ENCODE measurements at places on chromosomes 4 and X.

- DNase-seq: no peak
These were observed 308.1 kb downstream of the PTTG2 start for GRCh38 chr4:38268108-38268820.

DNA sequence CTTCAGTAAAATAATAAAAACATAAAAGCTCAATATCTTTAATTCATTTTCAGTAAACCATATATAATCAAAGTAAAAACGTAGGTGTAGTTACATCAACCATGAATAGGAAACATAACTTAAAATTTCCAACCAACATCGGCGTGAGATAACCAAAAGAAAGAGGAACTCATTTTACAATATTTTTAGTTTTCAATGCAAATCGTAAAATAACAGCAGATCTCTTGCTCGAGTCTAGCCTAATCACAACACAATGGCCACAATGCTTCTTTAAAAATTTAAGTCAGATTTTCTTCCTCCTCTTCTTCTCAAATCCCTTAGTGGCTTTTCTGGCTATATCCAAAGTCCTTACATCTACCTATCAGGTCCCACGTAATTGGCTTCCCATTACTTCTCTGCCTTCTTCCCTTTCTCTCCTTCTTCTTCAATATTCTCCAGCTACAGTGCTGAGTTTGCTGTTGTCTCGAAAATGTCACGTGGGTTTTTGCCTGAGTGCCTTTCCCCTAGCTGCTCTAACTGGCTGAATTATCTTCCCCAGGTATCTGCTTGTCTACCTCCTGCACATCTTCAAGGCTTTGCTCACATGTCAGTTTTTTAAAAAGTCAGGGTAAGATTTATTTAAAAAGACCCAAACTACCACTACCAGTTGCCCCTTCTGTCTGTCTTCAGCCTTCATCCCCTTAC lies 90.9 kb upstream of the BANK1 start:
- no peak for DNase-seq

GRCh38 chr4:26634237-26634636 lies 50.4 kb downstream of the TBC1D19 start:
- no peak for DNase-seq

DNA sequence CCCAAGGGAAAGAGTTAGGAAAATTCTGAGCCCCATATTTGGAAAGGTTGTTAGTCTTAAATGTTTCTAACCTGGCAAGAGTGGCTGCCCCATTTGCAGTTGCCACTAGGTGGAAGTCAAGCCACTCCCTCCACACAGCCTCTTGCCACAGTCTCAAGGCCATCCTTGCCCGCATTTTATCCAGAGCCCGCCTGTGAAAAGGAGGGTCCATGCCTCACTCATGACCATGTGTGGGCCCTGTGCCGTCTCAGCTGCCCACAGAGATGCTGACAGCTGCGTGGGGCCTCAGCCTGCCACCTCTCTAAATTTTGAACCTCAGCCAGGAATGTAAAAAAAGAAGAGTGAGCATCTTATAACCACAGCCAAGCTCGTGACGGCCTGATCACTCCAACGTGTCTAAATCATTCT lies 201.5 kb upstream of the FAM241A start:
- peak; percentile 35 for DNase-seq

DNA sequence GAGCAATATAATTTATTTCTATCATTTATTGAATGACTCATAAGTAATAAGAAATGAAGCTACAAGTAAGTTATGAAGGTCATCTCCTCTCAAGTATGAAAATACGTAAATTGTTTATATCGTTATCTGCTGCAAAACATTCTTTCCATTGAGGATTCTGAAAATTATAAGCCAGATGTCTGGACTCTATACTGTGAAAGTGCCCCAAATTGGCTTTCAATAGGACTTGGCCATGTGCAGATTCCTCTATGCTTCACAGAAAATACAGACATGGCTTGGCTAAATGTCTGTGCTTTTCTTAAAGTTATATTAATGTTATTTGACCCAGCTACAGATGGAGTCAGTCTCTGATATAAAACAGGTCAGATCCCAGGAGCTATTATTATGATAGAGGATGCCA lies 2109.9 kb upstream of the AGA start:
- no peak for DNase-seq

GRCh38 chr4:87961993-87962392 lies 13.5 kb upstream of the SPP1 start:
- no peak for DNase-seq

DNA sequence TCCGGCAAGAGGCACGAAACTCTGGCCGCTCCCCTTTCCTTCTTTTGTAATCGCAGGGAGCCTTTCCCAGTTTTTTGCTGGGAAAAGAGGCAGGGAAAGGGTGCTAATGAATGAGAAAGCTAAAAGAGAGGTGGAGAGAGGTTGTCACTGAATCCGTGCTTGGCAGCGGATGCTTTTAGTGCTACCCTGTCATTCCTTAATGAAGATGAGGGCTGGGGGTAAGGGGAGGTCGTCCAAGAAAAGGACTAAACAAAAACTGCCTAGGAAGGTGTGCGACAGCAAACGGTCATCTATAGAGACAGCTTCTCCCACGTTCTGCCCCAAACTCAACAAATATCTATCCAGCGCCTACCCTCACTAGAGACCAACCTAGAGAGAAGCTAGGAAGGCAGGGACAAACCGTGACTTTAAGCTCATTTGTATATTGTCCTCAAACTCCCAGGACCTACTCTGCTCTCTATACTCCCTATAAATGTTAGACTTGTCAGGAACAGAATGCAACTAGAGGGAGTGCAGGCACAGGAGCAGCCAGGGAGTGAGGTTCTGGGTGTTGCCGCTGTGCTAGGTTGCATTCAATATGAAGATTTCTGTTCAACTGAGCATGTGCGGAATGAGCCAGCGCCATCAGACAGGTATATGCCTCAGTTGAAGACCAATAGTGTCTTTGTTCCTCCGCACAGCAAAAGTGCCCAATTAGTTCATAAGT lies 777 bp upstream of the CASK start:
- peak; percentile 7 for DNase-seq

DNA sequence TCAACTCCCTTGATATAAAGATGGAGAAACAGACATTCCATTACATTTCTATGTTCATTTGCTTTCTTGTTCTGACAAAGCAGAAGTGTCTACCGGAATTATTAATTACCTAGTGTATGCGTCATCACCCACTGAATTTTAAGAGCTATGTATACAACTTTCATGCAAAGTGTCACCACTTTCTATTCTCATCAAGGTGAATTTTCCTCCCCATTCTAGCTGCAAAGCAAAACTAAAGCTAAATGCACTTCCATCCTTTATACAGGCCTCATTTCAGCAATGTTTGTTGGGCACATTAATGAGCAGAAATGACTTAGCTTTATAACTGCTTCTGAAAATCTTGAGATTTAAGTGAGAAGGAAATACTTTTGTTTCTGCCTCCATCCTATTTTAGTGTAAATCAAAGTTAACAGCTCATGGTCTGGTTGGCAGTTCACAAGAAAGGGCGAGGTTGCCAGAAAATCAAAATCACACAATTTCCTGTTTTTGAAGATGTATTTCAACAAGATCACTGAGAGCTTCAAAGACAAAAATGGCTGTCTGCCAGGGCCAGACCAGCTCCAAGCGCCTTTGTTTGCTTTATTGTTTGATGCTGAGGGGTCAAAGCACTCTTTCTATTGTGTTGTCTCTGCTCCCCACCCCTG lies 7.2 kb upstream of the FAM9C start:
- peak; percentile 29 for DNase-seq

DNA sequence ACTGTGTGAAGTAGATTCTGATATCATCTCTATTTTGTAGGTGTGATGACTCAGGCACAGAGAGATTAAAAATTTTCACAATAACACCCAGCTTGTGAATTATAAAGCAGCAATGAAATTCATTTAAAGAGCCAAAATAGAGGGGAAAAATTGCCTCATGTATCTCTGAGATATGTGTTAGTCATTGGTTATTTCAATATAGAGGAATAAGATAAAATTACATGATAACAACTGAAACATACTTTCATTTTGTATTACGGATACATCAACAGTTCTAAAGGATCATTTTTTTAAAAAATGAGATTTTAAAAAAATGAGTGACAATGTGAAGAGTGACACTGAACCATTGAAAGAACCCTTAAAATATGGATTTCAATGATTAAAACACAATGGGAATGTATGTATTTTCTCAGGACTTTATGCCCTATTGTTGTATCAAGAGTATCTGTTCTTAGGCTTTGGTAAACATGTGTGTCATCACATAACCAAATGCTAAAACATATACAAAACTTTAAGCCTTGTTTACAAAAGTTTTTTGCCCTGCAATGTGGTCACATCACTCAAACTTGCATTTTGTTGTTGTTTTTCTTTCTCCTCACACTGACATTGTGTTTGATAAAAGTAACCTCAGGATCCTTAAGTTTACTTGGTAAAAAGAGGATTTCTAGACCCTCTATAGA lies 221.3 kb downstream of the ANTXR2 start:
- no peak for DNase-seq

- peak; percentile 16 for DNase-seq
These were observed 184.1 kb downstream of the MID1IP1 start for GRCh38 chrX:38985375-38985774.

DNA sequence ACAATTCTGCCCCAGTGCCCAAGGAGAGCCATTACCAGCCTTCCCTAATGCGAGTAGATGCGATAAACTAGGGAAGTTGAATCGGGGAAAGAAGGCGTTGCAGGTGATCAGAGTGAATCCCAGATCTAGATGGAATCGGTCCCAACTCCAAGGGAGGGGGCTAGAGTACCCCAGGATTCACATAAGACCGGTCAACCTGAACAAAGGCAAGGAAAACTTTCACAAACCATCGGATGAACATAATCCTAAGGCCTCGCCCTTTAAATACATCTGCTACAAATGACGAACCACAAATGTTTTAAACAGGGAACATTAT lies 11.2 kb upstream of the ZCCHC13 start:
- DNase-seq: no peak

GRCh38 chrX:73839152-73839551 lies 276.2 kb downstream of the CHIC1 start:
- DNase-seq: no peak

- DNase-seq: no peak
These were observed 32.8 kb downstream of the REPS2 start for GRCh38 chrX:16979226-16979625.

- no peak for DNase-seq
These were observed 23.4 kb downstream of the ARHGEF9 start for GRCh38 chrX:63761639-63762038.

GRCh38 chr4:1192493-1193205 lies 20.3 kb upstream of the SPON2 start:
- DNase-seq: no peak

DNA sequence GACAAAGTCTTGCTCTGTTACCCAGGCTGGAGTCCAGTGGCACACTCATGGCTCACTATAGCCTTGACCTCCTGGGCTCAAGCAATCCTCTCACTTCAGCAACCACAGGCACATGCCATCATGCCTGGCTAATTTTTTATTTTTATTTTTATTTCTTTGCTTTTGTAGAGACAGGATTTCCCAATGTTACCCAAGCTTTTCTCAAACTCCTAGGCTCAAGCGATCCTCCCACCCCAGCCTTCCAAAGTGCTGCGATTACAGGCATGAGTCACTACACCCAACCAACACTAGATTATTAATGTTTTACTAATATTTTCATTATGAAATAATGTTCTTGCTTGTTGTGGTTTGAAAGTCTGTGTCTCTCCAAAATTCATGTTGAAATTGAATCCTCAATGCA lies 5.2 kb upstream of the ACTRT1 start:
- DNase-seq: no peak

DNA sequence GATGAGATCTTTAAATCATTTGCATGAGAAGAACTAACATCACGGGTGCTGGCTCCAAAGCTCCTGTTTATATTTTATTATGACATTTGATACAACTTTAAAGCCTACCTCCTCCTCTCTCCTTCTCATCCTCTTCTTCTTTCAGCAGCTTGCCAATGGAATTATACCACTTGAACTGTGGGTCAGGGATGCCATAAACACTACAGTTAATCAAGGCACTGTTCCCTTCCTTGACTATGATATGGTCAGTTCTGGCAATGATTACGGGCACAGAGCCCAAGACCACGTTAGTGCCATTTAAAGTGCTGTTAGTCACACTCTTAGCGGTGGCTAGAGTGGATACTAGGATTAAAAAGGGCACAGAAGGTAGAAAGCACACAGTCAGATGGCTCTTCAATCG lies 20.7 kb downstream of the MFAP3L start:
- DNase-seq: no peak

DNA sequence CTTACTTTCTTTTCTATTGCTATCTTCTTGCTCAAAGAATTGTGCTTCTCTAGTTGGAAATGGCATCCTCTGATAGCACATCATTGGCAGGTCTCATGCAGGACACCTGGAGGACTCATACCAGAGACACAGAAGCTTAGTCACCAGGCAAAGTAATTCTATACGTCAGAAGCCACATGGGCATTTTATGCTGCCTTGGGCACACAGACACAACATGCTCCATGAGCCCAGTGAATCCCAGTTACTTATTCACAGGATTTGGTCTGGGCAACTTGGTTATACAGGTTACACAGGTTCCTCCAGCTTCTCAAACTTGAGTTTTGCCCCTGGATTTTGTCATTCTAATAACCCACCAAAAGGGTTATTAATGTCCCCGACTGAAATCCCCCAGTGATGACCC lies 7.1 kb downstream of the RASSF6 start:
- no peak for DNase-seq

Measured in kidney capillary endothelial cell (primary cell).